ENCODE measurements at places on chromosomes 1 and 21.
A peak's percentile ranks its signal among the peaks of the same experiment; 100 is the strongest.

DNA sequence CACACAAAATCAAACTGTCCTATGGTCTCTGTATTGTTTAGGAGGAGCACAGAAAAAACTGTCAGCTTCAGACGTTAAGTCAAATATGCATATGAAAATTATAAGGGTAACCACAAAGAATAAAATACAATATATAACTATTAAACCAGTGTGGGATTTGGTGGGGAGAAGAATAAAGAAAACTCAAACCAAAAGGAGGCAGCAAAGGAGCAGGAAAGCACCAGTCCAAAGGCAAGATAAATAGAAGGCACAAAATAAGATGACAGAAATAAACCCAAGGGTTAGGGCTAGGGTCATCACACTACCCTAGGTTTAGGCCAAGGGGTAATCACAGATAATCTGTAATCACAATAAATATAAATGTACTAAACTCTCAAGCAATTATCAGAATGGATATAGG lies 32.8 kb downstream of the DLGAP3 start:
- H3K4me3 ChIP-seq, result no peak overlapping the region
- no peaks in the 10 kb centered on the region for H3K27me3 ChIP-seq
- no peaks in the 10 kb centered on the region for H3K36me3 ChIP-seq
- no peaks in the 10 kb centered on the region for H3K4me1 ChIP-seq
- no peak for DNase-seq

DNA sequence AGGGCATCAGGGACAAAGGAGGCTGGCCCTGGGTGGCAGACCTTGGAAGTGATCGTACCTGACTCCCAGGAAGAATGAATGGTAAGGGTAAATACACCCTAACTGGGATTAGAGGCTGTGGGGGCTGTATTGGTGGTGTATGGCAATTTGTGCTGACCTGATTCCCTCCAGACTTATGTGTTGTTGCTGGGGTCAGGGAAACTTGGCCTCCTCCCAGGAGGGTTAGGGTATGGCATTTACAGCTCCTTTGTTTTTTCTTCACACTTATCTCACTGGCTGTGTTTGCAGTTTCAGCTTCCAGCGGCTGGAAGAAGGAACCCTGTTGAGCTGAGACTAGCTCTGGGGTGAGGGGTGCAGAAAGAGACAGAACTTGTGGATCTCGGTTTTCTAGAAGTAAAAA lies 8.2 kb downstream of the VANGL1 start:
- no peak for DNase-seq
- H3K4me3 ChIP-seq, result no peak overlapping the region
- peaks cover 63% of the 10 kb centered on the region for H3K4me1 ChIP-seq
- H3K36me3 ChIP-seq, result peaks cover 15% of the 10 kb centered on the region
- H3K27ac ChIP-seq, result no peak overlapping the region
- H3K27me3 ChIP-seq, result no peaks in the 10 kb centered on the region

GRCh38 chr1:241847540-241847795 lies 536 bp upstream of the EXO1 start:
- peak overlapping the region; percentile 86 for H3K4me3 ChIP-seq
- peaks cover 13% of the 10 kb centered on the region for H3K4me1 ChIP-seq
- peak overlapping the region; percentile 98 for H3K27ac ChIP-seq
- no peaks in the 10 kb centered on the region for H3K27me3 ChIP-seq

DNA sequence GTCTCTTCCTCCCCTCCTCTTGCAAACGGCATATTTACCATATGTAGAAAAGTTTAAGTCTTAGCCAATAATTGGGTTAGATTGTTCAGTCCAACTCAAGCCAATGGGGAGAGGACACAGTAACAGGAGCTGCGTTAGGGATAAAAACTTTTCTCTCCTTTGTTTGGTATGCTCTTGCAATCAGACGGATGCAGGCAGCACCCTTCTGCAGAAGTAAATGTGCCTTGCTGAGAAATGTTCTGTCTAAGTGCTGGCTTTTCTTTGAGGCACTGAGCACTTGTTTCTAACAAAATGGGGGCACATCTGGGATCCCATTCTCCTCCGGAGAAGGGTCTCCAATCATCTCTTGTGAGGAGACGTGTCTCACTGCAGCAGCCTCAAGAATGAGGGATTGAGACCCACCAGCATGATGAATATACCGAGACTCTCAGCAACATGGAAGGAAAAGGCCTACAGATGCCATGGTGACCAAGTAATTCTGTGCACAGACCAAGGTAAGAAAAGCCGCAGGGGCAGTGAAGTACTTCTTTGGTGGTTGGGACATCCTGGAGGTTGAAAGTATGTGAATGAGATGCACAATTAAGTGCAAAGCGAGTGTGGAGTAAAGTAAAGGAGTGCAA lies 20.7 kb upstream of the GNG4 start:
- no peak overlapping the region for H3K4me3 ChIP-seq
- H3K27ac ChIP-seq, result no peak overlapping the region
- H3K27me3 ChIP-seq, result no peaks in the 10 kb centered on the region
- no peaks in the 10 kb centered on the region for H3K4me1 ChIP-seq
- peaks cover 49% of the 10 kb centered on the region for H3K36me3 ChIP-seq

DNA sequence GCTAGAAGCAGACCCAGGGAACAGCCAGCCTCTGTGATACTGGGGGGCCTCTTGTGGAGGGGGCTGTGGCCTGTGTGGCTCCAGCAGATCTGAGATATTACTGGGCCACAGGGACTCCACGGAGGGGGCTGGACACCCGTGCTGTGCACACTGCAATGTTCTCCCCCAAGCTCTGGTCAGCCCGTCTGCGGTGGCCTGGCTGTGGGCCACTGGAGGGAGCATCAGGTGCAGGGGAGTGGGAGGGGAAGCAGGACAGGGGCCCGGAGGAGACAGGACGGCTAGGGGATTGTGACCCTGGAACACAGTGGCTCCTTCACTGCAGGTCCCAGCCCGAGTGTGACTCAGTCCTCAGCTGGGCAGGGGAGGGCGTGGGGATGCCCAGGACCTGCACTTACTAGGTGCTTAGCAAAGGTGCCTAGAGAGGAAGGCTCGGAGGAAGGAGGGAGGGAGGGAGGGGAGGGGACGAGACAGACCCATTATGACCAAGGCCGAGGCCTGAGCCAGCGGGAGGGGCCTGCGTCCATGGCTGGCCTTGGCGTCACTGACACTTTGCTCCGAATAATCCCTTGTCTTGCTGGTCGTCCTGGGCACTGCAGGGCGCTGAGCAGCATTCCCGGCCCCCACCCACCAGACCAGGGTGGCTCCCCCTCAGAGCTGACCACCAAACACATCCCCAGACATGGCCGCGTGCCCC lies 44.2 kb downstream of the PRDM16 start:
- no peaks in the 10 kb centered on the region for H3K36me3 ChIP-seq
- no peak overlapping the region for H3K27ac ChIP-seq
- H3K27me3 ChIP-seq, result no peaks in the 10 kb centered on the region
- DNase-seq, result no peak
- H3K4me1 ChIP-seq, result no peaks in the 10 kb centered on the region
- no peak overlapping the region for H3K4me3 ChIP-seq

DNA sequence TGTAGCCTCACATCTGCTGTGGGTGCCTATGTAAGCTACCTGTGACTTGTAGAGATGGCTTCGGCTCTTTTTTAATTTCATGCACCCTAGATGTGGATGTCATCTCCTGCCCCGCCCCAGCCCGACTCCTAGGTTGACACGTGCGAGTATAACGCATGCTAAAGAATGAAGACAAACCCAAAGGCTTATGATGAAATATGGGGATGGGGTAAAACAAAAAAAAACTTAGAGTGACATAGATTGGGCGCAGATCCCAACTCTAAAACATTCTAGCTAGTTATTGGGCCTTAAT lies 613 bp upstream of the ERO1B start:
- peaks cover 15% of the 10 kb centered on the region for H3K4me1 ChIP-seq
- DNase-seq, result no peak
- H3K4me3 ChIP-seq, result peak overlapping the region; percentile 92
- peak overlapping the region; percentile 42 for H3K27ac ChIP-seq

DNA sequence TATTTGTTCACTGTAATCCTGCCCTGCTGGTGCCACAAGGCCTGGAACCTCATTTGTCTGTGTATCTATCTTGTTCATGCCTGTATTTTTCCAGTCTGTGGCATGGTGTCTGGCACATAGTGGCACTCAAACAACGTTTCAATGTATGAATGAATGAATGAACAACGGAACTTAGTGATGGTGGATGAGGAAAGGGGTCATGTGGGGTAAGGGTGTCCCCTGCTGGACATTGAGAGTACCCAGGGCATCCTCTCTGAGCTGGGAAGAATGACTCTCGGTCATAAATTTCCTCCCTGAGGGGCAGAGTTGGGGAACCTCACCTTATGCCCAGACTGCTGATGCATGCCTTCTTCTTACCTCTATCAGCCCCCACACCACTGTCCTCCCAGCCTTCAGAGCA lies 18.9 kb upstream of the ZNF683 start:
- H3K27ac ChIP-seq, result no peak overlapping the region
- no peak overlapping the region for H3K4me3 ChIP-seq
- no peaks in the 10 kb centered on the region for H3K36me3 ChIP-seq
- H3K27me3 ChIP-seq, result no peaks in the 10 kb centered on the region
- no peaks in the 10 kb centered on the region for H3K4me1 ChIP-seq

DNA sequence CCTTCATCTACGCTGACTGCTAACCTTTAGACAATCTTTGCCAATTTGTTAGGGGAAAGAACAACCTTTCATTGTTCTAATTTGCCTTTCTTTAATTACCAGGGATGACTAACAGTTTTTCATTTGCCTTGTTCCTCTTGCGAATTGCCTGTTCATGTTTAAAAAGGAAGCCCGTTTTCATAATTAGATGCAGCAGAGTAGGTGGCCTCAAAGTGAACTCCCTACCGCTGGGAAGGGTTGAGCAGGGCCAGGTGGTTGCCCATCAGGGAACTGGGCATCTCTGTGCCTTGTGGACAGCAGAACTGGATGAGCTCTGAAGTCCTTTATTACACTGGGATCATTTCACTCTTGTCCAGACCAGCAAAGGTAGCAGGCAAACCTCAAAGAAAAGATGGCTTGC lies 59.0 kb downstream of the HIVEP3 start:
- peaks cover 18% of the 10 kb centered on the region for H3K4me1 ChIP-seq
- no peak overlapping the region for H3K4me3 ChIP-seq
- no peaks in the 10 kb centered on the region for H3K36me3 ChIP-seq
- H3K27ac ChIP-seq, result no peak overlapping the region
- H3K27me3 ChIP-seq, result no peaks in the 10 kb centered on the region

- H3K4me1 ChIP-seq, result no peaks in the 10 kb centered on the region
- H3K4me3 ChIP-seq, result no peak overlapping the region
- H3K27ac ChIP-seq, result no peak overlapping the region
- H3K36me3 ChIP-seq, result no peaks in the 10 kb centered on the region
- H3K27me3 ChIP-seq, result no peaks in the 10 kb centered on the region
Measured at GRCh38 chr1:31822766-31823165, 6.9 kb upstream of the SPOCD1 start.

DNA sequence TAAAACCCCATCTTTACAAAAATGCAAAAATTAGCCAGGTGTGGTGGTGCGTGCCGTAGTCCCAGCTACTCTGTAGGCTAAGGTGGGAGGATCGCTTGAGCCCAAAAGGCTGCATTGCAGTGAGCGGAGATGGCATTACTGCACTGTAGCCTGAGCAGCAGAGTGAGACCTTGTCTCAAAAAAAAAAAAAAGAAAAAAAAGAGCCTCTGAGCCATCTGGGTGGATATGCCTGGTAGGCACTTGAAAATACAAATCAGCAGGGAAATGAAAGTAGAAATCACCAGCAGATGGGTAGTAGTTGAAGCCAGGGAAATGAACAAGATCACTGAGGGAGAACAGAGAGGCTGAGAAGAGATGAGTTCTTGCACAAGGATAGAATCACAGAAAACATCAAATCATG lies 131.0 kb upstream of the HMCN1 start:
- DNase-seq, result no peak
- H3K27ac ChIP-seq, result no peak overlapping the region
- H3K4me1 ChIP-seq, result no peaks in the 10 kb centered on the region
- no peaks in the 10 kb centered on the region for H3K36me3 ChIP-seq
- H3K27me3 ChIP-seq, result no peaks in the 10 kb centered on the region

DNA sequence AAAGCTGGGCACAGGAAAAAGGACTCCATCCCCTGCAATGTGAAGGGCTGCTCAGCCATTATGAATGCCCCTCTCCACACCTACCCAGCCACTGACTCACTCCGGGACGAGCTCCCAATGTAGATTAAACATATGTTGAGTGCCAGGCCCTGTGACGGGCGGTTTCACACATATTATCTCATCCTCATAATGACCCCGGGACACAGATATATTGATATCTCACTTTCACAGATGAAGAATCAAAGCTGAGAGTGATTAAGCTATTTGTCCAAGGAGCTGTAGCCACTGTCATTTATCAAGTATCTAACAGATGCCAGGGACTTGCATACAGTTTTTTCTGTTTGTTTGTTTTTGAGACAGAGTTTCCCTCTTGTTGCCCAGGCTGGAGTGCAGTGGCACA lies 35.0 kb upstream of the SLC30A1 start:
- no peaks in the 10 kb centered on the region for H3K27me3 ChIP-seq
- H3K4me3 ChIP-seq, result no peak overlapping the region
- no peaks in the 10 kb centered on the region for H3K36me3 ChIP-seq
- no peak overlapping the region for H3K27ac ChIP-seq
- H3K4me1 ChIP-seq, result peaks cover 22% of the 10 kb centered on the region

GRCh38 chr1:103517380-103518047 lies 8.0 kb upstream of the RNPC3 start:
- no peaks in the 10 kb centered on the region for H3K36me3 ChIP-seq
- H3K27me3 ChIP-seq, result no peaks in the 10 kb centered on the region
- DNase-seq, result no peak
- H3K27ac ChIP-seq, result no peak overlapping the region
- no peaks in the 10 kb centered on the region for H3K4me1 ChIP-seq
- no peak overlapping the region for H3K4me3 ChIP-seq

- H3K4me1 ChIP-seq, result no peaks in the 10 kb centered on the region
- H3K27ac ChIP-seq, result no peak overlapping the region
- H3K4me3 ChIP-seq, result no peak overlapping the region
- H3K27me3 ChIP-seq, result no peaks in the 10 kb centered on the region
- no peak for DNase-seq
Measured at GRCh38 chr1:179808503-179808902, 65.4 kb downstream of the FAM163A start.

DNA sequence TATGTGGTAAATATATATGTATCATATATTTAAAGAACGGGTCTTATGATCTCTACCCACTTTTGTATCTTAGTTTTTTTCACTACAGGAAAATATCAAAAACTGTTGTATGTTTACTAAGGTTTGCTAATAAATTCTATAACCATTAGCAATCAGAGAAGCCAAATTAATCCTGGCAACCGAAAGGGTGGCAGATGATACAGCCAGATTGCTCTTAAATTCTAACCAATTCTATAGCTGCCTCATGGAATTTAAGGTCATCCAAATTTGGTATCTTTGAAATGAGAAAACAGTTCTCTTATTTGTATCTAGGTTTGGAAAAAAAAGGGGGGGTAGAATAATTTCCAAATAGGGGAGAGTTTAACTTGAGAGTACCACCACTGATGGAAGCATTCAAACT lies 591.2 kb downstream of the SMYD3 start:
- DNase-seq, result no peak
- H3K4me1 ChIP-seq, result no peaks in the 10 kb centered on the region
- H3K27me3 ChIP-seq, result no peaks in the 10 kb centered on the region
- H3K27ac ChIP-seq, result no peak overlapping the region

GRCh38 chr1:32886004-32886827 lies at the start of gene HPCA:
TSS of gene HPCA (plus strand) at chr1:32886491. CDS start at chr1:32888899, 2,408 bp downstream.
- peaks cover 8% of the 10 kb centered on the region for H3K27me3 ChIP-seq
- H3K4me1 ChIP-seq, result peaks cover 12% of the 10 kb centered on the region
- no peaks in the 10 kb centered on the region for H3K36me3 ChIP-seq
- DNase-seq, result no peak

- H3K27ac ChIP-seq, result no peak overlapping the region
- no peak for DNase-seq
- no peaks in the 10 kb centered on the region for H3K36me3 ChIP-seq
- H3K4me1 ChIP-seq, result peaks cover 35% of the 10 kb centered on the region
- no peak overlapping the region for H3K4me3 ChIP-seq
Measured at GRCh38 chr1:9311479-9311878, 18.8 kb downstream of the SPSB1 start.

- no peak overlapping the region for H3K4me3 ChIP-seq
- no peaks in the 10 kb centered on the region for H3K36me3 ChIP-seq
- peaks cover 33% of the 10 kb centered on the region for H3K4me1 ChIP-seq
- H3K27me3 ChIP-seq, result no peaks in the 10 kb centered on the region
Measured at GRCh38 chr1:117655220-117655577, 49.4 kb downstream of the TENT5C start.

Measured in vagina (tissue), 2 donors.